NCI-H460 (cell line): ENCODE measurements at places on chromosomes 11 and 22.

DNA sequence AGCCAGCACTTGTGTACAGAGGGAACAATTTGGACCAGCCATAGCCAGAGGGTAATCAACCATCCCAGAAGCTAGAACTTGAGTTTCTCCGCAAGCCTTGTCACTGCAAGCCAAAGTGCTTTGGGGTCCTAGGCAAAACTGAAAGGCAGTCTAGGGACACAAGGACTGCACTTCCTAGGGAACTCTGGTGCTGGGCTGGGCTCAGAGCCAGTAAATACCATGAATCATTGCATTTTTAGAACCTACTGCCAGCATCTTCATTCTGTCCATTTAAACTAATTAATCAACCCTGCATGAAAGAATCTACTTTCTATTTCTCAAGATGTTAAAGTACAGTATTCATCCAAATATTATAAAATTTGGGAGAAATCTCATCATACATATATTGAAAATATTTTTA lies 20.0 kb downstream of the PATE3 start:
- DNase-seq, result no peak

- DNase-seq, result no peak
Measured at GRCh38 chr11:122692444-122692843, 36.9 kb downstream of the UBASH3B start.

GRCh38 chr22:39381009-39381755 lies 18.4 kb upstream of the TAB1 start:
- no peak for DNase-seq

- no peak for DNase-seq
Measured at GRCh38 chr11:69957849-69958248, 120.3 kb upstream of the ANO1 start.

GRCh38 chr11:31806928-31807798 lies 4.0 kb downstream of the PAX6 start:
- DNase-seq, result no peak

DNA sequence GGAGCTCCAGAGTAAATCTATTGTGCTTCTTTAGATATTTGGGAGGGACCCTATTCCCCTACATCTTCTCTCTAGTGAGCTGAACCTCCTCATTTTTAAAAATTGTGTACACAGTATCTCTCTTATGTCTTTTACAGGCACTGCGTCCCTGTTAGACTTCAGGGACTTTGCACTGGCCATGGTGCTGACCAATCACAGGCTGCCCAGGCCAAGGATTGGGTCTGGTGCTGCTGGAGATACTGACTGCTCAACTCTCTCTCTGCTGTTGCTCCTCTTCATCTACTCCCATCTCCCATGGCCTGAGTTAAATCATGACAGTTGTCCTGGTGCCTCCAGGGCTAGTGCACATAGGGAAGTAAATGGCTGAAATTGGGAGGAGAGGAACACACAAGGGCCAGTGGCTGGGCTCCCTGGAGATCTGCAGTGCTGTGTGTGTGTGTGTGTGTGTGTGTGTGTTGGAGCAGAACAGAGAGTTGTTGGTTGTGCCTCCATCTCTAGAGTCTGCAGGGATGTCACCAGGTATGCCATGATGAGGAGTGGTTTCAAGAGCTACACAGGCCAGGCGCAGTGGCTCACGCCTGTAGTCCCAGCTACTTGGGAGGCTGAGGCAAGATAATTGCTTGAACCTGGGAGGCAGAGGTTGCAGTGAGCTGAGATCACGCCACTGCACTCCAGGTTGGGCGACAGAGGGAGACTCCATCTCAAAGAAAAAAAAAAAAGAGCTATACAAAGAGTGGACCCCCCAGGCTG lies 155.3 kb downstream of the ST3GAL4 start:
- no peak for DNase-seq

- DNase-seq, result no peak
Measured at GRCh38 chr22:33427461-33427860, 369.3 kb upstream of the SYN3 start.
